ENCODE measurements at places on chromosomes 6 and 20.
A peak's percentile ranks its signal among the peaks of the same experiment; 100 is the strongest.

DNA sequence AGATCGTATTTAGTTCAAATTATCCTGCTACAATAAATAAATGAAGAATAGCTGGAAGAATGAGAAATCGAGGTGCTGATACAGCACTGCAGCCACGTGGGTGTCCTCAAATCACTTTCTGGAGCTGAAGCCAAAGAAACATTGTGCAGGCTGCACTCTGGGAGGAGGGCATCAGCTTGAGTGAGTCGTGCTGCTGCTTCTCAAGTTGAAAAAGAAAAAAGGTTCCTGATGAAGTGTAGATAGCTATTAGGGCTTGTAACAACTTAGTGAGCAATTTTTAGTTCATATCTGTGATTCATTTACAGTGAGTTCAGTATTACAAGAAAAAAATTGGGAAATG is 40.5 kb downstream of the DSE start:
- DNase-seq, result no peak

GRCh38 chr6:152173321-152173720 is 365.8 kb downstream of the ESR1 start:
- no peak for DNase-seq

DNA sequence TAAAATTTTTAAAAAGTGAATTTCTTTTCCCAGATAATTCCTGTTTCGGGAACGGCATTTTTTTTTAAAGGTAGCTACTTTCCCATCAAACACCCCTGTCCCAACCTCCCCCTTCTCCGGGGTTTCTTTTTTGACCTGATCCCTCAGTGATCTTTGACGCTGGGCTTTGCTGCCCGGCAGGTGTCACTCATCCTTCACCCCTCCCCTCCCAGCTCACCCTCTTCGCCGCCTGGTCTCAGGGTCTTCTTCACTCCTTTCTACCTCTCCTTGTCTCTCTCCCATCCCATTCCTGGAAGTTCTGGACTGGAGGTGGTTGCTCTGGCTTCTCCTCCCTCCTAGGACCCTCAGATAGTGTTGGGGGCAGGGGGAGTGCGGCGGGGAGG is 329 bp upstream of the GPR6 start:
- no peak for DNase-seq

- no peak for DNase-seq
Measured at GRCh38 chr6:148027201-148027600, 315.4 kb upstream of the SASH1 start.

DNA sequence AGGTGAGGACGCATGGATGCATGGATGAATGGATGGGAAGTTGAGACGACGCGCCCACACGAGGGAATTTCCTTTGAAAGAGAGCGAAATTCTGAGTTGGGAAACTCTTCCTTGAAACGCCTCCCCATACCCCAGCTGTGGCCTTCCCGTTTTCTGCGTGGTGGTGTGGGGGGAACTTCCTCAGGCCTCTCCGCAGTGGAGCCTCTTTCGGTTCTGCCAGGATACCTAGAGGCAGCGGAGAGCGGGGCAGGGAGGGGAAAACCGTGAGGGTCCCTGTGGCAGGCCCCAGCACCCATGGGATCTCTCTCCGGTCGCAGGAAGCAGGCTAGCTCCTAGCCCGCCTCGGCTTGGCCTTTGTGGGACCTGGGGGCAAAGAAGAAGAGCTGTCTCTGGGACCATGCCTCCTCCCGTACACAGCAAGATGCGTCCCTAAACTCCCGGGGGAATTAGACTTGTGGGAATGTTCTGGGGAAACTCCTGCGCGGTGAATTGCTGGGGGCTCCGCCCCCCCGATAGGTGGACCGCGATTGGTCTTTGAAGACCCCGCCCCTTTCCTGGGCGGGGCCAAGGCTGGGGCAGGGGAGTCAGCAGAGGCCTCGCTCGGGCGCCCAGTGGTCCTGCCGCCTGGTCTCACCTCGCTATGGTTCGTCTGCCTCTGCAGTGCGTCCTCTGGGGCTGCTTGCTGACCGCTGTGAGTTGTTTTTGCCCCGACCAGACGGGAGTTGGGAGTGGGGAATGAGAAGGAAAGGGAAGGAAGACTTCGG is at the start of gene CD40:
TSS of gene CD40 (plus strand) at position 611 of the 764 bp plus-strand sequence. CDS start at position 641, 30 bp downstream.
- DNase-seq, result peak; percentile 47

GRCh38 chr6:74603322-74604076 is 602.4 kb downstream of the COL12A1 start:
- DNase-seq, result no peak

DNA sequence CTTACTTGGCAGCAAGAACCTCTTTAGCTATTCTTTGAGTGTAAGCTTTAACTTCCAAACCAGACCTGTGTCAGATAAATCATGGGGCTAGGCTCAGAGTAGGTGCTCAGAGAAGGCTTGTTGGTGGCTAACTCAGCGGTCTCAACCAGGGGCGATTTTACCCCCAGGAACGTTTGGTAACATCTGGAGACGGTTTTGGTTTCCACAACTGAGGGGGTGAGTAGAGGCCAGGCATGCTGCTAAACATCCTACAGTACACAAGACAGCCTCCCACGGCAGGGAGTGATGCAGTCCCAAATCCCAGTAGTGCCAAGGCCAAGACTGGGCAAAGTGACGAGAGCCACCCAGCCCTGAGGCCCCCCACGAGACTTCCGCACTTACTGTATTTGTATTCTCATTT is 59.2 kb downstream of the RAB44 start:
- DNase-seq, result no peak

- DNase-seq, result no peak
Measured at GRCh38 chr6:24997231-24997630, 61.5 kb upstream of the RIPOR2 start.

- DNase-seq, result no peak
Measured at GRCh38 chr20:1326031-1326930, 2.7 kb downstream of the SDCBP2 start.

DNA sequence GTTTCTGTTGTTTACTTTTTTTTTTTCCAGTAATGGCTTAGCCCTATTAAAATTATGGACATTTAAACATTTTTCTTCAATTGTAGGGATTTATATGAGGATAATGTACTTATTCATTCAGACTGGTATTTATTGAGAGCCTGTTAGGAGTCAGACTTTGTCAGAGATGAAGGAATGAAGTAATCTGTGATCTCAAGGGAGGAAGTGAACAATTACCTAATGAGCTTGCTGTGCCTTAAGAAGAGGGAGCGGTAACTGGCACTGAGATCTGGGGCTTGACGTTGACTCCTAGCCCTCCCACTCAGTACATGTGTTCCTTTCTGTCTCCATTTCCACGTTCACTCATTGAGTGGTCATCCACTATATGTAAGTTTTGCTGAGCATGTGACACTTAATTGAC is 12.6 kb downstream of the AFDN start:
- DNase-seq, result no peak

GRCh38 chr20:38728911-38729642 is 4.8 kb downstream of the SLC32A1 start:
- DNase-seq, result no peak

- no peak for DNase-seq
Measured at GRCh38 chr6:8435845-8436168, 462 bp upstream of the SLC35B3 start.

DNA sequence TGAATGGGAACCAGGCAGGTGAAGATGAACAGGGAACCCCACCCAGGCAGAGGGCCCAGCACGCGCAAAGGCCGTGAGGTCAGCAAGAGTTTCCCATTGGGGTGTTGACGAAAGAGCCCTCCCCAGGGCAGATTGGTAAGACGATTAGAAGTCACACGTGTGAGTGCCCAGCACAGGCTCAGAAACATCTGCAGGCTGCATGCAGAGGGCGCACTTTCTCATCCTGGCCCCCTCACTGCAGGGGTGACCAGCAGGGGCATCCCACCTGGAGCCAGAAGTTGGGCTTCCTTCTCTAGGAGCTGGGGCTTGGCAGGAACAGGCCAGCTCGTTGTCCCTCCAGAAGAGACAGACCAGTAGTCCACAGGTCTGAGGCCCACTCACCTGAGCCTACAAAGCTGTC is 38.4 kb downstream of the VSTM2L start:
- DNase-seq, result no peak

GRCh38 chr20:49905415-49906091 is 9.8 kb downstream of the SPATA2 start:
- no peak for DNase-seq

DNA sequence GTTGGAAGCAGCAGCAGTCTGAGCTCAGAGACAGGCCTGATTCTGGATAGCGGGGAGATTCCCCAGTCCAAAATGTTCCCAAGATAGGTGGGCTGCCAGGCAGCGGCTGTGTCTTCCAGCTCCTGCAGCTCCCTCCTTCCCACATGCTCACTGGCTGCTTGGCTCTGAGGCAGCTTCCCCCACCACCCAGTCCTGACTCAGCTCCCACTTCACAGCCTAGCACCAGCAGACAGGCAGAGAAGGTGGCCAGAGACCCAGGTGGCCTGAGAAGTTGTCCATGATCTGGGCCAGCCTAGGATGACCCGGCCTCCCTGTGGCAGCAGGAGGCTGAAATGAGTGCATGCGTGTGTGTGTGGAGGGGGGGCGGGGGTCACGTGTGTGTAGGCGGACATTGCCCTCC is 94.9 kb downstream of the MDGA1 start:
- no peak for DNase-seq

DNA sequence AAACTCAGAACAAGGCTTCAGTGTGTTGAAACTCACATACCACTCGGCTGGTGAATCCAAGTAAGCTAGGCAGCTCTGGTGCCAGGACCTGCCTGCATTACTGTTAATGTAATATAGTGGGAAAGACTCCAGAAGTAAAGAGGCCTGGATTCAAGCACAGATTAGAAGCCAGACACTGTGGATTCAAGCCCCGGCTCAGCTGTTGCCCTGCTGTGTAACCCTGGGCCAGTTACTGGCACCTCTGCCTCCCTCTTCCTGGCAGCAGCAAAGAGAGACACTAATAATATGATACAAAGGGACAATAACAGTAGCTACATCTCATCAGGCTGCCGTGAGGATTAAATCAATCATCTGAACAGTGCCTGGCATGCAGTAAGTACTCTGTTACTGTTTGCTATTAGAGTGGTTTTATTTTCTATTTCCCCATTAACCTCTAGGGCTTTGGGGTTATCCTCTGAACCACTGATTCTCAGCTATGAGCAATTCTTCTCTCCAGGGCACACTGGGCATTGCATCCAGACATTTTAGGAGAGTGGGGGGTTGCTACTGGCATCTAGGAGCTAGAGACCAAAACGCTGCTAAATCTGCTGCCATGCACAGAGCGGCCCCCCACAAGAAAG is 92.9 kb downstream of the ZMYND8 start:
- DNase-seq, result no peak

DNA sequence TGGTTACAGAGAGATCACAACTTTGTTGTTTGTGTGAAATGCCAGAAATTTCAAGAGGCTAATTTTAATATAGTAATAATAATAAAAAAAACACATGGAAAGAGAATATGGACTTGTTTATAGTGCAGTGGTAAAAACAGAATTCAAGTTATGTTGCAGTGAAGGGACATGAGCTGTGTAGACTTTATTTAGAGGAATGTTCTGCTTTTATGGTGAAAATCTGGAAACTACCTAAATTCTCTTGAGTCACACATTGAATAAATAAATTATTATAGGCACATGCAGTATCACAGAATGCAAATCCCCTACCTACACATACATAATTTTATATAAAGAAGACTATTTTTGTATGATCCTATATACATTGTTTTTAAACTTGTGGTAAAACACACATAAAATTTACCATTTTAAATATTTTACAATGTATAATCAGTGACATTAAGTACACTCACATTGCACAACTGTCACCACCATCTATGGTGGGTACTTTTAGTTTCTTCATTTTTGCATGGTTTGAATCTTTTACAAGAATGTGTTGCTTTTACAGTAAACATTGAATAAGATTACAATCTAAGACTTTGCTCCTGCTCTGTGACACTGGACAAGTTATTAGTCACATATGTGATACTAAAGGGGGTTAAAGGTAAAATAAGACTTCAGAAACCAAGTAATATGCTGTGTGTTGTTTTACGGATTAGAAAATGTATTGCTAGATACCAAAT is 107.4 kb downstream of the B3GAT2 start:
- DNase-seq, result no peak

DNA sequence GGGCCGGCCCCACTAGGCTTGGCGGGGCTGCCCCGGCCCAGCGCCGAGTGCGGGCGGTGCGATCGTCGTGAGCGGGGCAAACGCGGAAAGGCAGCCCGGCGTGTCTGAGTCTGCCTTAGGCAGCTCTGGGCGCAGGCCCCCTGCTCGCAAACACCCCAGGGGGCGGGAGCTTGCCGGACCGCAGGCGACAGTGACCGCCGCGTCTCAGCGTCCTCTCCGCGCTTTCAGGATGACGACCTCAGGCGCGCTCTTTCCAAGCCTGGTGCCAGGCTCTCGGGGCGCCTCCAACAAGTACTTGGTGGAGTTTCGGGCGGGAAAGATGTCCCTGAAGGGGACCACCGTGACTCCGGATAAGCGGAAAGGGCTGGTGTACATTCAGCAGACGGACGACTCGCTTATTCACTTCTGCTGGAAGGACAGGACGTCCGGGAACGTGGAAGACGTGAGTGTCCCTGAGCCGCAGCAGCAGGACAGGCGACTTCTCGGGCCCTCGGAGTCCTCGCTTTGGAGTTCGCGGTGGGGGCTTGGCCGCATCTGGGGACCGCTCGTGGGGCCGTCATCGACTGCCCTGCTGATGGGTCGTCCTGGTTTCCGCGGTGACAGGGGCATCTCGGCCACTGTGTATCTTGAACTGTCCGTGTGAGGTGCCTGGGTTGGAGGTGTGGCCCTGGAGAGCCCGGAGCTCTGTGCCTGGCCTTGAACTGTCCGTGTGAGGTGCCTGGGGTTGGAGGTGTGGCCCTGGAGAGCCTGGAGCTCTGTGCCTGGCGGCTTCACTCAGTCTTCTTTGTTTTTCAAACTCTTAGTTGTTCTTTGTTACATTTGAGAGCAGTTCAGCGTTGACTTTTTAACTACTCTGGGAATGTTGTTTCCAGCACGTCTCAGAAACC is 786 bp downstream of the ADRM1 start:
- no peak for DNase-seq

DNA sequence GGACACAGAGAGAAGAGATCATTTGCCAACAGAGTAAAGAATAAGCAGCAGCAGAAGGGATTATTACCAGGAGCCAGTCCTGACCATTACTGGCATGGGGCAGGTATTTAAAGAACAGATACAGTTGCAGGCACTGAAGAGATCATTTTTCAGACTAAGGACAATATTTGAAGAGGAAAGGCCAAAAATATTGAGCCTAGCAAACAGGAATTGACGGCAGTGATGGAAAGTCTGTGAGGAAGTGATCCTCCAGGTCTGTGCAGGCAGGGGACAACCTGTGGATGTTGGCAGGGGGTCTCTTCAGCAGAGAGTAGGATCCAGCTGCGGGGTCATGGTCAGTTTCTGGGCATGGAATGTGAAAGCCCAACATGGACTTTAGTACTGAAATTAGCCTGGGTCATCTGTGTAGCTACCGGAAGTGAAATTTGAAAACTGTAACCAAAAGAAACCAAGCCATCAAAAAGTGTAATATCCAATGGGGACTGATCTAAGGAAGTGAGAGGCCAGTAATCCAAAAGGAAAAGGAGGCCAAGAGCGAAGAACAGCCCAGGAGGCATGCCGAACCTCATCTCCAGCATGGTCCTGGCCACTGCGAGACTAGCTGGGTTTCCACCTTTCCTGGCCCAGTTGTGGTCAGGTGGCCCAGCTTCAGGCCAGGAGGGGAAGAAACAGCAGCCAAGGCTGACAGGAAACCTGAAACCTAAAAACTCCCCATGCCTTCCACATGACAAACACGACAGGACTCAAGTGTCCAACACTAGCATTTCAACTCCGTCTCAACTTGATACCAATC is 115.1 kb upstream of the TNFAIP3 start:
- DNase-seq, result no peak

GRCh38 chr6:35471836-35472345 is 3.7 kb downstream of the RPL10A start:
- DNase-seq, result no peak
